ENCODE measurements at places on chromosomes 7 and 10.
A peak's percentile ranks its signal among the peaks of the same experiment; 100 is the strongest.

DNA sequence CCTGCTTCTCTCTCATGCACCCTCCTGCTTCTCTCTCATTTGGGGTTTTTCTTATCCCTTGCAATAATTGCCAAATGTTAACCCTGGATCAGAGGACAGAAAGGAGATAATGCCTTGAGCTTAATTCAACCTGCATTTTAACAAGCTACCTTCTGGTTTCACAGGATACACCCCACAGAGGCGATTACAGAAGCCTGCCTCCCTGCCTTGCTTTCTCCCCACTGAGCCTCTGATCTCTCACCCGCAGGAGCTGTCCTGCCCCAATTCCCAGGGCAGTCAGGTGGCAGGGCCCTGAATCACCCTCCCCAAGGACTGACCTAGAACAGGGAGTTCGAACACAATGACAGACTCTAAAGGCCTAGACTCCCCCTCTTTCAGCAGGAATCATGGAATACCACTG is 959.5 kb downstream of the GRID1 start:
- DNase-seq, result no peak

- no peak for DNase-seq
Measured at GRCh38 chr7:91694351-91694841, 186.1 kb downstream of the MTERF1 start.

DNA sequence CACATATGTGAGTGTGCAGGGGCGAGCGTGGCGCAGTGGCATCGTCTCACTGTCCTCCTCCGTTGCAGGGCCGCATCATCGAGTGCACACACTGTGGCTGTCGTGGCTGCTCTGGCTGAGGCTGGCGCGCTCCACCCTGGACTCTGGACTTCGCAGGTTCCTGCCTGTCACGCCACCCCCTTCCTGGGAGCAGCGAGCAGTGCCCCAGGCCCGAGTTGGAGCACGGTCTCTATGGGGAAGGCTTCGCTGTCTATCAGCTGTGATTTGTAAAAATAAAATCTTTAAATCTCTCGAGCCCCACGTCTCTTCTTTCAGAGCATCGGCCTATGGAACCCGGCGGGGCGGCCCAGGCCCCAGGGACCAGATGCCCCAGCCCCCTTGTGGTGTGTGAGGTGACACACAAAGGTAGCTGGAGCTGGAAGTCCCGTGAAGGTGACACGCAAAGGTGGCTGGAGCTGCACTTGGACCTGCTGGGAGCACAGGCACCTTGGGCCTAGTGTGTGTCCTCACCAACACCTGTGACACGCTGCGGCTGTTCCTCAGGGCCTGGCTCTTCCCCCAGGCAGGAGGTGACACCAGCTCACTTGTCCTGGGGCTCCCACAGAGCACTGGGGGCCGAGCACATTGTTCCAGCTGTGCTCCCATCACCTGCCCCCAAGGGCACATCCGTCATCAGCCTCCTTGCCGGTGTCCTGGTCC is 10.7 kb downstream of the BUD31 start:
- DNase-seq, result no peak

DNA sequence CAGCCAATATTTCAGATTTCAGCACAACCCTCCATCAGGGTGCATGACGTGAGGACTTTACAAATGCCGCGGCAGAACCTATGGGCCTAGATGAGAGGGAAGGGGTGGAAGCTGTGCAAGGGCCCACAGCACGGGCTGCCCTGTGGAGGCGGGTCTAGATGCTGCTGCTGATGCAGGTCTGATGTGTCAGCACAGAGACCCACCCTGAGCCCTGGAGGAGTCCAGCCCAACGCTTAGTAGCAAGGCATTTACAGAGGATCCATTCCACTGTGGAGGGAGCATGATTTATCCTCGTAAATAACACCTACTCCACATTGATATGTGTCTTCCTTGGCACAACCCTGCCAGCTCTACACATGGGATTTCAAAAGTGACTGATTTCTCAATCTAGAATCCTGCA is 48.5 kb downstream of the MYL10 start:
- no peak for DNase-seq

DNA sequence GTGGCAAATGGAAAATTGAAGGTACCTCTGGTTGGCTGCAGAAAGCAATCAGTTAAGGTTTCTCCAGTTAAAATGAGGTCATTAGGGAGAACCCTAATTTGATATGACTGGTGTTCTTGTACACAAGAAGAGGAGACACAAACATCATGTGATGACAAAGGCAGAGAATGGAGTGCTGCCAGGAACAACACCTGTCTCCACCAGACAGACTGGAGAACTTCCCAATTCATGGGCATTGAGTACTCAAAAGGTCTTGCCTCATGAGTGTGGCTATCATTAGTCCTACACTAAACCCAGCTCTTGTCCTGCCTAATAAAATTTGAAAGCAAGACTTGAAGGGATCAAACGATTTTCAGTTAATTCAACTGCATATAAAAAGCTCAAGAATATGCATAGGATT is 152.6 kb downstream of the PTPN20 start:
- DNase-seq, result no peak

DNA sequence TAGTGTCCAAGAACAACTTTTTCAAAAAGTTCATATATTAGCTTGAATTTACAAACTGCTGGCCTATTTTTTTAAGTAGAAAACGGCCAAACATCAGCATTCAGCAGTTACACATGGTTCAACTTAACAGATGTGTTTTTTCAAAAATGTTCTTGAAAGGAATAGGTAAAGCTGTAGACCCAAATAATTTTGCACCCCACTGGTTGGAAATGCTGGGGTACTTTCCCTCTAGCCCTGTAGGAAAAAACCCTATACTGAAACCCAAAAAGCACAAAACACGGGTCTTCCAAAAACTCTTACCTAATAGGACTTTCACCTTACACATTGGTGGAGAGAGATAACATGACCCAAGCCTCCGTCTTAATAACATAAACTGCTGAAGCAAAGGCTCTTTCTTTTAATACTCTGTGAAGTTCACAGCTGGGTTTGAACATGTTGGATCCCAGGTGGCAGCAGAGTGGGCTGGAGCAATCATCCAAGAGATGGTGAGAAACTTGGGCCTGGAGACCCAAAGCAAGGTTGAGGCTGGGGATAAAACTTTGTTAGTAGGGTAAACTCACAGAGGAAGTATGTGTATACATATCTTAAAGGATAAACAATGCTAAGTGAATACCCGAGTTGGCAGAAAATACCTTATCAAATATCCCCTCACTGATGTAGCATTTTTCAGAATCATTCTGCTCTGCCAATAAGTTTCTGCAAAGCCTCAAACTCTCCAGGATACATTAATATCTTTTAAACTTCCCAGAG is 629 bp upstream of the DNAJC9 start:
- DNase-seq, result peak; percentile 13

DNA sequence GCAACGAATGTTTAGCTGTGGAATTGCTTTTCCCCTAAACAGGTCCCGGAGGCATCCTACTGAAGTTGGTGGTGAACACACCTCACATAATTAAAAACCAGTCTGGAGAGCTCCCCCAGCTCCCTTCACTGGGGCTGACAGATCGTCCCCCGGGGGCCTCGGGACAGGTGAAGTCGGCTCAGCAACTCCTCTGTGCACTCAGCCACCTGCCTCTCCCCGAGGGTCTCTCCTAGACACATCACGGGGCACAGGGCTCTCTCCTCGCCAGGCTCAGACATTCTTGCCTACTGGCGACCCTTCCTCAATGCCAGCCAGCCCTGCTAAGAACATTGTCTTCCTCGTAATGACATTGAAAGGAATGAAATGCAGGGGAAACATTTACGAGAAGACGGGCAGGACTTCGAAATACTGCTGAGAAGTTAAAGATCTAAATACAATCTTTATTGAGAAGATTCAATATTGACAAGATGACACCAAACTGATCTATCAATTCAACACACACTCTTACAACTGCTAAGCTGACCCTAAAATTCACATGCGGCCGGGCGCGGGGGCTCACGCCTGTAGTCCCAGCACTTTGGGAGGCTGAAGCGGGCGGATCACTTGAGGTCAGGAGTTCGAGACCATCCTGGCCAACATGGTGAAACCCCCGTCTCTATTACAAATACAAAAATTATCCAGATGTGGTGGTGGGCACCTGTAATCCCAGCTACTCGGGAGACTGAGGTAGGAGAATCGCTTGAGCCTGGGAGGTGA is 88.1 kb upstream of the DNAAF5 start:
- DNase-seq, result no peak
